ENCODE measurements at places on chromosomes 4 and X.

- DNase-seq = no peak
Observed at GRCh38 chr4:110627977-110628662, 5.2 kb upstream of the PITX2 start.

DNA sequence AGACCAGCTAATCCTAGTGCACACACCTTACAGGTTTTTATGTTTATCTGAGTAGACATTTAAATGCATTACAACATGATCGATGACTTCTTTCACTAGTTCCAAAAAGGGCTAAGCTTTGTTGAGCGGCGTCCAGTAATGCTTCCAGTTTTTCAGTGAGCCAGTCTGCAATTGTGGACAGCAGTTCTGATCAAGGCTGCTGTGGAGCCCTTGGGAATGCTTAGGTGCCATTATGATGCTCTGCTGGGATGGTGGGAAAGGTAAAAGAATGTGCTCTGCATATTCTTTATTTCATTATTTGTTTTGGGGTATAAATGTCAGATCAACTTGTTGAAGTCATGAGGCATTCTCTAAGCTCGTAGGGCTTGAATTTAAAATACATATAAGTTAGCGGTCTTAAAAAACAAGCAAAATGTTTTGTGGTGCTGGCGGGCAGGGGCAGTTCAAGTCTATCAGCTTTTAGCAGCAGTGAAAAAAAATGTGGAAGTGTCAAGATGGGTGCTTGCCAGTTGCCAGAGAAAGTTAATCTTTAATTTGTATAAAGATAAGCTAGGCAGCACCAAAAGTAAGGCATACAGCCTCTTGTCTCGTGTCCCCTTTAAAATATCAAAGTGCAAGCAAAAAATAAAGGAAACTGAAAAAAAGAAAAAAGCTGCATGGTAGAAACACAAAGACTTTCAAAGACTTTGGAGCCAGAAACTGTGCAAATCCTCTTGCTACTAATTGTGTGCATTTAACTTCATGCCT, 5.8 kb downstream of the MID1IP1 start:
- no peak for DNase-seq

GRCh38 chrX:45137531-45137930, 63.1 kb downstream of the DIPK2B start:
- DNase-seq = no peak

- DNase-seq = no peak
Observed at GRCh38 chr4:8396762-8397406, 43.6 kb downstream of the ACOX3 start.

GRCh38 chr4:187469627-187470026, 525.9 kb upstream of the ZFP42 start:
- DNase-seq = no peak

- no peak for DNase-seq
Observed at GRCh38 chr4:78613522-78614321, 62.2 kb downstream of the ANXA3 start.

DNA sequence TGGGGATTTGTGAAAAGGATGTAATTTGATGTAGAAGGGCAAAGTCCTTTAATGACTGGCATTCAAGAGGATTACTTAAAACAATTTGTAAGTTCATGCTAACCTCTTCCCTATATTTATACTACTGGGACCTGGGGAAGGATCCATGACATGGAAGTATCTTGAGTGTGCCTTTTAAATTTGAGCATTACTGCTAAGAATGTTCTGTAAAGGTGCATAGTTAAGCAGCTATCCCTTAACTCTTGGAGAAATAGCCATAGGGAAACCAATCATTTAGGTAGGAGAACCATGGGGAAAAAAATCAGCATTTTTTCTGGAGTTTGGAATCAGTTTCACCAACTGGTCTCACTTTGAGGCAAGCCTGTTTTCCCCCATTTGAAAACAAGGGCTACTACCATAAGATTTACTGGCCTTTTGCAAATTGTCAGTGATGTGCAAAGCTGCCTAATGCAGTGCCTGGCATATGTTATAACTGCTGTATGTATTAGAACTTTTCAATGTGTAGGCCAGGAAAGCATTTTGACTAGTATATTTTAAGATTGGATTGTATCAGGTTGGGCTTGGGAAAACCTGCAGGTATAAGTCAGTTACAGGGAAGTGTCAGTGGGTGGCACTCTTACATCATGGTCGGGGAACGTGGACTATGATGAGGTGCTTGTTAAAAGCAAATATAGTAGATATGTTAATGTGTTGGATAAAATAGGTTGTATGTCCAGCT, 72.1 kb downstream of the PRSS12 start:
- DNase-seq = no peak

GRCh38 chrX:129638917-129639316, 15.8 kb downstream of the APLN start:
- DNase-seq = no peak

- no peak for DNase-seq
Observed at GRCh38 chrX:95885074-95885473, 799.6 kb upstream of the DIAPH2 start.

GRCh38 chr4:178823673-178824295, 1381.5 kb upstream of the AGA start:
- DNase-seq = no peak

- no peak for DNase-seq
Observed at GRCh38 chrX:69133921-69134542, 31.2 kb downstream of the PJA1 start.

DNA sequence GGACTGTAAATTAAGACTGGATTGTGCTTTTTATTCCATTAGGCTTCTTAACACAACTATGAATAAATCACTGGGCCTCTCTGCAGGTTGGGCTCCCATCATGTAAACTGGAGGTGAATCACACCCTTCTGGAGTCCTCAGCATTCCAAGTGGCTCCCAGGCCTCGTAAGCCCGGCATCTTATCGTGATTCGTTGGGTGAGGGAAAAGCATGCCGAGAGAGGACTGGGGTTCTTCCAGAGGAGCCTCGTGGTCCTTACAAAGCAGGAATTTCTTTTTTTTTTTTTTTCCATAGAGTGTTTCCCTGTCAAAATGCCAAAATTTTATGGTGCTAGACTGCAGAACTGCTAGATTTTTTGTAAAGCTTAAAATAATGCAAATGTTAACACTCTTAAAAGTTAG, 20.0 kb downstream of the CLDN22 start:
- no peak for DNase-seq

- no peak for DNase-seq
Observed at GRCh38 chr4:48986654-48987164, 634 bp downstream of the CWH43 start.

GRCh38 chr4:98260047-98260578, 1.1 kb upstream of the RAP1GDS1 start:
- no peak for DNase-seq

DNA sequence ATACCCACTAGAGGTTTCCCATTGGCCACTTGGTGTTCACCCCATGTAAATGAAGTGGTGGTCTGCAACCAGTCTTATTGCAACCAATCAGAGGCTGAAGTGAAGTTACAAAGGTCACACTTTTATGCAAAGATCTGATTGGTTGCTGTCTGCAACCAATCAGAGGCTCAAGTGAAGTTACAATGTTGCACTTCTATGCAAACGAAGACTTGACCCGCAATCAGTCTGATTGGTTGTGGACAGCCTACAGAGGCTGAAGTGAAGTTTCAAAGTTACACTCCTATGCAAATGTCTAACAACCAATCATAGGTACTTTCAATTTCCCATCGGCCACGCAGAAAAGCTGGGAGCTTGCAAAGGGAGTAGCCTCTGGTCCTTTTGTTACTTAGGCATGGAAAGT, 22.3 kb upstream of the XPNPEP2 start:
- no peak for DNase-seq

DNA sequence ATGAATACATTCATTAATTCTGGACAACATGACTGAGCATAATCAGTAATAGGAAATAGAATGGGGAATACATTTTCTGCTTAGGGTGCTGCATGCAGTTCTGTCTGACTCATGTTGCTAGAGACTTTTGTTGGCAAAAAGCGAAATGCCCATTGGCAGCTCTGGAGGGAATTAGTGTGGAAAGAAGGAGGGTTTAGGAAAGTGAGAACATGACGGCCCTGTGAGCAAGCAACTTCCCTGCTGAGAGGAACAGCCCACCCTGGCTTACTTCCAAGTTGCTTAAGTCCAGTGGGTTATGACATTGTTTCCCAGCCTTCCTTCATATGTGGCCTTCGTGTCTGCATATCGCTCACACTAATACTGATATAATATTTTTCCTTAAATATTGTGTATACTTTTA, 13.8 kb downstream of the MAD2L1 start:
- DNase-seq = no peak

- no peak for DNase-seq
Observed at GRCh38 chrX:44483965-44484606, 58.6 kb downstream of the FUNDC1 start.

GRCh38 chr4:138975225-138975624, 40.4 kb upstream of the NOCT start:
- DNase-seq = no peak

DNA sequence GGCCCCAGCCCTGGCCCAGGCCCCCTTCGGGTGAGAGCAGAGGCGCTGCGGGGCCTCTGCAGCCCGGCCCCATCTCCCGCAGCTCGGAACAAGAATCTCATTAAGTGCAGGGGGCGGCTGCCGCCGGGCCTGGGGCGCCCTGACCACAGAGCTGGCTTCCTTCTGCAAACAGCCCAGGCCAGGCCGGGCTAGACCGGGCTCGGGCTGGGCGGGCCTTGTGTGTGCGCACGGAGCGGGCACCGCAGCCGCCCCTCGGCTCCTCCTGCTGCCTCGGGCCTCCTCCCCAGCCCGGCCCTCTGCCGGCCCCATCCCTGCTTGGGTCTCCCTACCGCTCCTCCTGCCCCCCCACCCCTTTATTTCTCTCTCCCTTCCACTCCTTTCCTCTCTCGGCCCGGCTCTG, 83.3 kb downstream of the EFNB1 start:
- no peak for DNase-seq

DNA sequence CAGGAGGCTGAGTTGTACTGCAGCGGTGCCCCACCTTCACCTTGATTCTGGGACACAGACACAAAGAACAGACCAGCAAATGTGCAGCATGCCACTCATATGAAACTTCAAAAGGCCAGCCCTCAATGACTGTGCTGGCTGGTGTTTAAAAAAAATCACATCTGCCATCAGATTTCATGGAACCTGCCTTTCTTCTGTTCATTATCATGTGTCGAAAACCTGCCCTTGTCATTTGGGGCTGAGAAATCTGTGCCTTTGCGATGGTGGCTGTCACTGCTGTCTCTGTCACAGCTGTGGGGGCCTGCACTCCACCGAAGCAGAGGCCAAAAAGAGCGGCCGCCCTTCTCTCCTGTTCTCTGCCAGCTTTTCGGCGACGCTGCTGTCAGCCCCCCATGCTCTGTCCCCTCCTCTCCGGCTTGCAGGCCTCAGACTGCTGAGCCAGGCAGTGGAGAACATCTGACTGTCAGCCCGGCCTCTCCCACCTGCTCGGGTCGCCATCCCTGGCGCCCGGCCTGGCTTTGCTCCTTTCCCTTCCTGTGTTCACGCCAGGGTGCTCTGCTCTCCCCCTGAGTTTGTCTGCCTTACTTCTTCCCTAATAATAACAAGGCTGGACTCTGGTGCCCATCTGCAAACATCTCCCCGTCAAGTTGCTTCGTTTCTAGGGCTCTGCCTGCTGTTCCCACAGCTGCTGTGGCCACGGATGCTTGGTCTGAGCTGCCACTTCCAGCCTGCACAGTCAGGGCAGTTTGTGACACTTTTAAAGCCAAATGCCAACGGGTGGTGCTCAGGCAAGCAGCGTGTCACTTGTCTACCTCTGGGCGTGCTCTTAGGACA, 355.2 kb downstream of the UNC5C start:
- no peak for DNase-seq

DNA sequence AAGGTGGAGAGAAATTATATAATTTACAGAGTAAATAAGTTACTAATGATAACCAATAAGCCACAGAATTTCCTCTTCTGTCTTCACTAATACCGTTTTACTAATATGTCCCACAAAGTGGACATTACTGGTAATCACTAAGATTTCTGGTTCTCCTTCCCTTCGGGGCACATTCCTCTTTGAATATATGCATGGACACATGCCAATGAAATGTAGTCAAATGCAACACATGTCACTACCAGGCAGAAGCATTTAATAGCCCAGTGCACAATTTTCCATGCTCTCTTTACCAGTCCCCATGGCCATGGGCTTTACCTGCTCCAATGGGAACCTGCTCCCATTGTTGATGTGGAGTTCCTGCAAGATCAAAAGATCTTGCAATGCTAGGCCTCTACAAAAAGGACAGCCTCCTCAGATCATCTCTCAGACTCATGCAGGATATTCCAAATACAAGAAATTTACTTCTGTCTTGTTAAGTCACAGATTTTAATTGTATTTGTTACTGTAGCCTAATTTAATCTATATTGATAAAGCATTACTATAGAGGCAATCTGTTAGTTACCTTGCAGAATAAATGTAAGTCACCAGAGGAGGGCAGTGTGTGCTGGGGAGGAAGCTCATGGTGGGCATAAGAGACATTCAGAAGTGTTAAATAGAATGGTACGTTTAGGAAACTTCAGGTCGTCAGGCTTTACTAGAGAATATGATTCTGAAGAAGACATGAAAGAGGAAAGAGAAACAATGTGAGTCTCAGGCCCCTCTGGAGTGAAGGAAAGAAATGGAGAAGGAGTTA, 37.1 kb upstream of the INPP4B start:
- DNase-seq = no peak

DNA sequence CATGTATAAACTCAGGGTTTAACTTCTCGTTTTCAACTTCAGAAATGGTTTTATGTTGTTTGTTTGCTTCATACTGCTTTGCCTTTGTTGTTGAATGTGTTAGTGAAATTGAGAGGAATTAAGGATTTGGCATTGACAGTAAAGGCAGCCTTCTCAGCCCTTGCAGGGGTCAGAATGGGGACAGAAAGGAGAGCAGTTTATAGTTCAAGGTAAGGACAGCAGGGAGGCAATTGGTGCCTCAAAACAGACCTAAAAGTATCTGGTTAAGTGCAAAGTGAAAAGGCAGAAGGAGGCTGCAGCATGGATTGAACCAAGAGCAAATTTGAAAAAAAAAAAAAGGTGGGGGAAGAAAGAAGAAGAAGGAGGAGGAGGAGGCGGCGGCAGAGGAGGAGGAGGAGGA, 835.0 kb upstream of the ADGRL3 start:
- DNase-seq = no peak

GRCh38 chr4:98290511-98290910, 29.3 kb downstream of the RAP1GDS1 start:
- DNase-seq = no peak

GRCh38 chrX:109172091-109172602, 309.7 kb downstream of the GUCY2F start:
- DNase-seq = no peak

DNA sequence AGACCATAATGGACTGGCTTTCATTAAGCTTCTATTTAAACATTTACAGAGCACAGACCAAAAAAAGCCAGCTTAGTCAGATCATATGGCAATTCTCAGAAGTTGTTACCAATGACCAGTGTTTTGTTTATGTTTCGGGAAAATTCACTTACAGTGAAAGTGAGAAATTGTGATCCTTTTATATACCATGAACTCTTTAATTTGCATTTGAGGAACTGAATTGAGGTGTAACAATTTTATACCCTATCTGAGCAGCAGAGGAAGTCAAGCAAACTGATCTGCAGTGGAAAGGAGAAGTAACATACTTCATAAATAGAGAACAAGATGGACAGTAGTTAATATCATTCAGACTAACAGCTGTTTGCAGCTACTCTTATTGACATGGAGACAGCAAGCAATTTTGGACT, 97.1 kb downstream of the TMA16 start:
- no peak for DNase-seq

GRCh38 chr4:184924516-184924915, 93.8 kb upstream of the HELT start:
- DNase-seq = no peak

GRCh38 chrX:132171881-132172280, 44.1 kb upstream of the FRMD7 start:
- no peak for DNase-seq
